ENCODE measurements at places on chromosomes 3 and 15.

DNA sequence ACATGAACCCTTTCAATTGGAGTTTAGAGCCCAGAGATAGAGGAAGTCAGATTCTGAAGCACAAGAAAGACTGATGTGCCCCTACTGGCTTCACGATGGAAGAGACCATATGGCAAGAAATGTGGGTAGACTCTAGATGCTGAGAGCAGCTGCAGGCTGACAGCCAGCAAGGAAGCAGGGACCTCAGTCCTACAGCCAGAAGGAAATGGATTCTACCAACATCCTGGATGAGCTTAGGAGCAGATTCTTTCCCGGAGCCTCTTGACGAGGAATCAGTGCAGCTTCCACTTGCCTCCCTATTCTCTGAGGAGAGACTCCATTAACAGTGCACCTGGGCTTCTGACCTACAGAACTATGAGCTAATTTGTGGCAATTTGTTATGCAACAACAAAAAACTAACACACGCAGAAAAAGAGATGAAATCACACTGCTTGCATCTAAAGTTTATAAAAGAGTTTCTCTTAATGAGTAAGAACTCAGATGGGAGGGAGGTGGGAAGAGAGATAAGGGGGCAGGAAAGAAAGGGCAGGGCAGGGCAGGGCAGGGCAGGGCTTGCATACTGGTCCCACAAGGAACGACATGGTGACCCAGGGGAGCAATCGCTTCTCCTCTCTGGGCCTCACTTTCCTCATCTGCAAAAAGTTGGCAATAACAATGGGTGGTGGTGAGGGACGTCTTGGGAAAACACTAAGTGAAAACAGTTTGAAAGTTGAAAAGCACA, 440.9 kb downstream of the FOXP1 start:
- peak; percentile 71 for DNase-seq

DNA sequence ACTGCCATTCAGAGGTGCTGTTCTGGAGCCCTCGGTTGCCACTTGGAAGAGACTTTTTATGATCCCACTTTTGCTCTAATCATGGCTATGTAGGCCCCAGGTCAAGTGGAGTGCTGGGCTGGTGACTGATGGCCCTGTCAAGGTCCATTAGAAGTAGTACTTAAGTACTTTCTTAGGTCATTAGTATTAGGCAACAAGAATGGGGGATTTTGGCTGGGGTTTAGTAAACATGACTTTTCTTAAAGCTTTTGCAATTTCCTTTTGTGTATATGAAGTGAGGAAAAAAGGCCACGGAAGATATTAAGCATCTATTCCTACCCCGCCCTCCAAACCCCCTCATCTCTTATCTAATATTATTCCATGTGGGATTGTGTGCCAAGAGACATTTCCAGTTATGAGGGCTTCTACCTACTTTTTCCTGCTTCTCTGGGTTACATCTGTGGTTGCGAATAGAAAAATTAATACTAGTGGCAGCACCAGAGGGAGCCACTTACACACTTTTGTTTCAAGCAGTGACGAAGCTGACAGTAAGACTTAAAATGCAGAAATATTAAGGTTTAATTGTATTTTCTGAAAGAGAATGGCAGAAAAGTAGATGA, 13.9 kb downstream of the NLGN1 start:
- DNase-seq = peak; percentile 1

DNA sequence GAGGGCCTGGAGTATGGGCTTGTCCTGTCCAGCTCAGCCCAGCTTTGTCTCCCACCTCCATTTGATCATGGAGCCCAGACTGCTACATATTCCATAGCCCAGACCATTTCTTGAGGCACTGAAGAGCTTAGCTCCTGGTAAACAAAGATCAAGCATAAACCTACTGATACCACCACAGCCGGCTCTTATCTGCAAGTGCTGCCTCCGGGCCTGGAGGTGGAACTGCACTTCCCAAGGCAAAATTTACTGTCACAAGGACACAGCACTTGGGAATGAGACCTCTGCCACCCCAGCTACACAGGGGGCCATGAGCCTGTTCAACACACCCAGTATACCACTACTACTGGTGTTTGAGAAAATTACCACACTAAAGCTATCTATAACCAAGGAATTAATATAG, 53.7 kb upstream of the PLSCR5 start:
- no peak for DNase-seq

DNA sequence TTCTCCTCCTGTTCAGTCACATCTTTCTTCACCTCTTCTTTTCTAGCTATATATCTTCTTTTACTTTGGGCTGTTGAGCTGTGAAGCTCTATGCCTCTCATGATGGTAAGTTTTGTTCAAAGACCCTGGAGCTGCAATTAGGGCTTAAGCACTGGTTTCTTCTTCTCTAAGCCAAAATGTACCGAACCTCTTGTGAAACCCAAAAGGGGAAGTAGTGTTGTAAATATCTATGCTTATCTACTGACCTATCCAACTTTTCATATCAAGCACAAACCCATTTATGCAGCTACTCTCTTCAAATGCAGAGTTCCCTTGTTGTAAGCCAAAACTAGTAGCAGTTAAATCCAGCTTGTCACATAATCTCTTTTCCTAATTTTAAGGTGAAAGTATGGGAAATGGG, 123.6 kb upstream of the CD96 start:
- no peak for DNase-seq

DNA sequence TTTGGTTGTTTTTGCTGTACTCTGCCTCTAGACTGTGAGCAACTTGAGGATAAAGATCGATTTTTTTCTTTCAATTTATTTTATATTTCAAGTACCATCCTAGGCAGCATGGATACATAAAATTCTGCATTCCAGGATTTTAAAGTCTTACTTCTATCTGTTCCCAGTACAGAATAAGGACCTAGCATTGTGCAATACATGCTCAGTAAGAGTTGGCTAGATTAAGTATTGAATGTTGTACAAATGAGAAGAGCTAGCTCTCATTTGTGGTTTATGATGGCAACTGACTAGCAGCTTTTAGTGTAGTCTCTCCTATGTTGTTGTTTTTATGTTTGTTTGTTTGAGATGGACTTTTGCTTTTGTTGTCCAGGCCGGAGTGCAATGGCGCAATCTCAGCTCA, 222.7 kb downstream of the TP63 start:
- DNase-seq = no peak

GRCh38 chr15:67137319-67137718, 71.9 kb downstream of the SMAD3 start:
- DNase-seq = no peak

GRCh38 chr3:52001443-52001974, 5.8 kb upstream of the RPL29 start:
- peak; percentile 90 for DNase-seq

- DNase-seq = no peak
Measured at GRCh38 chr3:113079218-113079961, 88.6 kb downstream of the GTPBP8 start.

DNA sequence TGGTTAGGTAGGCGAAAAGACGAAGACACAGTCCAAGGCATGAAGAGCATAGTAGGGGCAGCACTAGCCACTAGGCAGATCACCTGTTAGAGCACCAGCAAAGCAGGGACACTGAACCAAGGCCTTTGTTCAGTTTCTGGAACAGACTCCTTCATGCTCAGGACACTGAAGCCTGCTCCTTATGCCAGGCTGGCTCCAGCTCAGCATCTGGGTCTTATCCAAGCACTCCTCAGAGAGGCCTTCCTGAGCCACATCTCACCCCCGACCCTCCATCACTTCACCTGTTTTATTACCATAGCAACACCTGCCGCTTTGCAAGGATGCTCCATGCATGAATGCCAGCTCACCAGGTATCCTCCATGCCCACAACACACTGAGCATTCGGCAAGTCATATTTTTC, 206.3 kb upstream of the CHRNA7 start:
- DNase-seq = no peak

DNA sequence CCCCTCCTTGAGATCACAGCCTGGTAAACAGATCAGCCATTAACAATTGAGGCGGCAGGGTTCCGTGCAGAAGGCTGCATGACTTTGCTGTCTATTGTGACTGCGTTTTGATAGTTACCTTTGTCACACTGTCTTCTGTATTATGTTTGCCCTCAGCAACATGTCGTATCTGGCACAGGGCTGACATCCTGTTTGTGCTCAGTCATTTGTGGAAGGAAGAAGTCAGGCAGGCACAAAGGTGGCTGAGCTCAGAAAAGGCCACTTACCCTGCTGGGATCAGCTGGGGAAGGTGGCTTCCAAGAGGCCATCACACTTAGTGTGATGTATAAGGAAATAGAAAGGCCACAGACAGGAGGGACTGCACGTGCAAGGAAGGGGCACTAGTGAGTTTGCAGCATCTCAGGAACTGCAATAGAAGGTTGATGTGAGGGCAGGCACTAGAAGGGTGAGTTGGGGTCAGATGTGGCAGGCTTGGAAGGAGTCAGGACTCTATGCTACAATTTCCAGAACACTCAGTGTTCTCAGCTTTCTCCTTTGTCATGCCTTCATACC, 13.4 kb downstream of the PML start:
- peak; percentile 69 for DNase-seq

DNA sequence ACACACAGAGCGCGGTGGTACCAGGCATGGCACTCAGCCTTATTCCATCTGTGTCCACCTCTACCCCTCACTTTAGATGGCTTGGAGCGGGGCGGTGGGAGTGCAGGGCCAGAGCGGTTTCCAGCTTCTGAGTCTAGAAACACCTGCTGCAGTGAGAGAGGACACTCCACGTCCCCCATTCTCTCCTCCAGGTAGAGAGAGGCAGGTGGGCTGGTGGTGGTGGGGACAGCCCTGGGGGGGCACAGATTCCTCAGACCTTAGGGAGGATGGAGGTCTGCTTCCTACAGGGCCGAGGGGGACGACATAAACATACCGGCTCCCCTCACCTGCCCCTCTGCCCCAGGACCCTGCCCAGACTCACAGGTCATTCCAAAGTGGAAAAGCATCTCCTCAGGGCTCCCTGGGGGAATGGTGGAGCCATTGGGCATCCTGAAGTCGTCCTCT, 40.4 kb downstream of the MUC20 start:
- DNase-seq = no peak

DNA sequence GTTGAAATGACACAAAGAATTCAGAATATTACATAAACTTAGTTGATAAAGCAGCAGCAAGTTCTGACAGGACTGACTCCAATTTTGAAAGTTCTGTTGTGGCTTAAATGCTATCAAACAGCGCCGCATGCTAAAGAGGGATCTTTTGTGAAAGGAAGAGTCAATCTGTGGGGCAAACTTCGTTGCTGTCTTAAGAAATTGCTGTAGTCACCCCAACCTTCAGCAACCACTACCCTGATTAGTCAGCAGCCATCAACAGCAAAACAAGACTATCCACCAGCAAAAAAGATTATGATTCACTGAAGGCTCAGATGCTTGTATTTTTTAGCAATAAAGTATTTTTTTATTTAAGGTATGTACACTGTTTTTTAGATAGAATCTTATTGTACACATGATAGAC, 14.2 kb downstream of the CRBN start:
- no peak for DNase-seq

- no peak for DNase-seq
Measured at GRCh38 chr3:27221264-27221932, 147.8 kb downstream of the NEK10 start.

- DNase-seq = no peak
Measured at GRCh38 chr15:28289694-28290463, 32.1 kb downstream of the HERC2 start.

DNA sequence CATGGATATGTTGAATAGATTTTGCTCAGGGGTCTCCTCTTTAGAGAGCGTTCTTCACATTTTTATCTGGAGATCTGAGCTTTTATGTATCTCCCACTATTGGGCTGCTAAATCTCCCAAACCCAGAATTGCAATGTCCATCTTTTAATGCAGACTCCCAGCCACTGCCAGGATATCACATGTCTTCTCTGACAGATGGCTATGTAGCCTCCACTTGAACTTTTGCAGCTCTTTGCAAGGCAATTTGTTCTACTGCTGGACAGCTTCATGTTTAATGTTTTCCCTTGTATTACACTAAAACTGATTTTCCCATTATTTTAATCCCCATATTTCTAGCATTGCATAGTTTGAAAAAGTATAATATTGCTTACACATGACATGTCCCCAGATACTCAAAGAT, 177.2 kb downstream of the LPP start:
- no peak for DNase-seq

- peak; percentile 4 for DNase-seq
Measured at GRCh38 chr15:55992769-55993110, 672 bp downstream of the NEDD4 start.
